ENCODE measurements at places on chromosomes 11 and 22.

GRCh38 chr11:2881981-2882375, 3.6 kb downstream of the CDKN1C start:
- DNase-seq, result no peak

- no peak for DNase-seq
Measured at GRCh38 chr11:73217131-73217809, 811 bp upstream of the P2RY2 start.

- peak; percentile 37 for DNase-seq
Measured at GRCh38 chr11:134388590-134388989, 23.5 kb downstream of the B3GAT1 start.

GRCh38 chr11:64531906-64532312, 59.1 kb upstream of the SLC22A12 start:
- DNase-seq, result no peak

- DNase-seq, result no peak
Measured at GRCh38 chr11:102833731-102834130, 9.7 kb downstream of the MMP3 start.

DNA sequence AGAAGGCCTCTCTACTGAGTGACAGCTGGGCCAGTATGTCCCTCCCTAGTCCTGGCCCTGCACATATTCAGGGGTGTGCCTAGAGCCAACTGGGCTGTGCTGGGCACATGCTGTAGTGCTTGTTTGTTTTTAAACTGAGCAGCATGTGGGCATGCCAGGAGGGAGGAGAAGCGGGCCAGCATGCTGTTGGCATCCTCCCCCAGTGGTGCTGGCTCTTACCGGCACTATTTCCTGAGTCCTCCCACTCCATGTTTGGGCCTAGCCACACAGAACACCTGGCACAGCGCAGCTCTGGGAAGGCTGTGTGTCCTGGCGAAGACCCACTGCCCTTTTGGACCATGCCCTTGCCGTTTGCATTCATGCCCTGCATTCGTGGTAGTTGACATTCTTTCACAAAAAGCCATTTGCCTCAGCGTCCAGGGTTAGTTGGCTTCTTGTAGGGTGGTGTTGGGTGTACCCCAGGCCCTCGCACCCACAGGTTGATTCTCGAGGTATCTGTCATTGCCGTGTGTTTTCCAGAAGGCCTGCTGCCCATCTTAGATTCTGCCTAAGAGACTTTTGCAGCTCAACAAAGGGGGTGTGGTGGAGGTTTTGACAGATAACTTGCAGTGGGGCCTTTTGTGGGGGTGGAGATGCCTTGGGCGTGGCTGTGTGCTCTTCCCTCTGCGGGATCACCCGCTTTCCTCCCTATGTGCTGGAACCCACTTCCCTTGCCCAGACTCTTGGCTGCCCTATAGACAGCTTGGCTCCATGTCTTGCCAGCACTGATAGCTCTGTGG, 13.6 kb downstream of the DGCR8 start:
- no peak for DNase-seq

GRCh38 chr11:128512474-128512996, 74.8 kb downstream of the ETS1 start:
- DNase-seq, result no peak

- DNase-seq, result no peak
Measured at GRCh38 chr11:95832763-95833162, 42.5 kb downstream of the CEP57 start.

DNA sequence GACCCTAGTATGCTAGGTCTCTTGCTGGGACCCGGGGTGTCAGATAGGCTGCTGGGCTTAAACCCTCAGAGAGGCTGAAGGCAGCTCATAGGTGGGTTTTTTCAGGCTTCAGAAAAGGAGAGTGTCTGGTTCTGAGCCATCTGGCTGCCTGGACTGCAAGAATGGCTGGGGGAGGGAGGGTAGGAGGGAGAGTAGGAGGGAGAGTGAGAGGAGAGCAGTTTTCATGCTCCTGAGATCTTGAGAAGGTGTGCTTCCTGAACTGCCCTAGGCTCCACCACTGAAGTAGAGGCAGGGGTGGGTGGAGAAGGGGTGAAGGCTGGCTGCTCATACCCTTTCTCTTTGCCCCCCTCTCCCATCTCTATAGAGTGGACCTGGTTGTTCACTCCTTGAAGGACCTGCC, 4.6 kb downstream of the HMBS start:
- no peak for DNase-seq

DNA sequence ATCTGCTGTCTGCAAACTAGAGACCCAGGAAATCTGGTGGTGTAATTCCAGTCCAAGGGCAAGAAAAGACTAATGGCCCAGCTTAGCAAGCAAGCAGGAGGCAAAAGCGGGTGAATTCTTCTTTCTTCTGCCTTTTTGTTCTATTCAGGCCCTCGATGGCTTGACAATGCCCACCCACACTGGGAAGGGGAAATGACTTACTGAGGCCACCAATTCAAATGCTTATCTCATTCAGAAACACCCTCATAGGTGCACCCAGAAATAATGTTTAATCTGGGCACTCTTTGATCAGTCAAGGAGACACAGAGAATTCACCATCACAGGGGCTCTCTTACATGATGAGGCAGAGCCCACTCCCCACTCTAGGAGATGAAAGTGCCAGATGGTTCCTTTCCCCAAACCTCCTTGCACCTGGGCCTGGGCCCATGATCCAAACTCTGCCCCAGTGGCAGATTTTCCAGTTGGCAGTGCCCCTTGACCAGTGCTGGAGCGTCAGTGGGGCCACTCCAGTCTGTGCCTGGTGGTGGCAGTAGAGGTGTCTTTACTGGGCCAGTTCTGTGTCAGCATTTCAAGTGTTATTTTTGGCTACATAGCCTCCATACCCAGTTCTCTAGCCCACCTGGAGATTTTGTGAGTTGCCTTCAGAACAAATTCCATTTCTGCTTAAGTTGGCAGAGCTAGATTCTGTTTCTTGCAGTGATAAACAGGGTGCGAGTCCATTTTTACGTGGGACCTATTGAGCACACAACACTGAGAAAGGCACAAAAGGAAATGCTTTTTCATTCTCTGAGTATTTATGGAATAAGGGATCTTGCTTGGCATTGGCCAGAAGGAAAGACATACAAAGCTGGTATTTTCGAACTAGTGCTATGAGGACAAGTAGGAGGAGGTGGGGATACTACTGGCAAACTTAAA, 7.5 kb downstream of the ELMOD1 start:
- DNase-seq, result no peak

Data from DMS153 (cell line).